ENCODE measurements at places on chromosomes 7 and 10.

GRCh38 chr7:55155351-55156117 is 136.7 kb downstream of the EGFR start:
- DNase-seq, result no peak

GRCh38 chr7:1698201-1698600 is 28.1 kb downstream of the ELFN1 start:
- no peak for DNase-seq

DNA sequence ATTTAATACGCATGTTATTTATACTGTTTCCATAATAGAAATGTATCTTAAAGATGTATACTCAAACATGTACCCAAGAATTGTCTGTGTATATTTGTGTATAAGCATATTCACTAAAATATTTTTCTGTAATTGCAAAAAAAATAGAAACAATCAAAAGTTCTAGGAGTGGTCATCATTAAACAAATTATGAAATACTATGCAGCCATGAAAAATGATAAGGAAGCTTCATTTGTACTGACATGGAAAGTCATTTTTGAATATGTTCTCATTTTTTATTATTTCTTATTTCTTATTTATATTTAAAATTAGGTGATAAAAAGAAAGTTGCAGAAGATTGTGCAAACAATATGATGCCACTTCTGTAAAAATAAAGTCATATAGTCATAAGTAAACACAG is 400.0 kb upstream of the AUTS2 start:
- no peak for DNase-seq

DNA sequence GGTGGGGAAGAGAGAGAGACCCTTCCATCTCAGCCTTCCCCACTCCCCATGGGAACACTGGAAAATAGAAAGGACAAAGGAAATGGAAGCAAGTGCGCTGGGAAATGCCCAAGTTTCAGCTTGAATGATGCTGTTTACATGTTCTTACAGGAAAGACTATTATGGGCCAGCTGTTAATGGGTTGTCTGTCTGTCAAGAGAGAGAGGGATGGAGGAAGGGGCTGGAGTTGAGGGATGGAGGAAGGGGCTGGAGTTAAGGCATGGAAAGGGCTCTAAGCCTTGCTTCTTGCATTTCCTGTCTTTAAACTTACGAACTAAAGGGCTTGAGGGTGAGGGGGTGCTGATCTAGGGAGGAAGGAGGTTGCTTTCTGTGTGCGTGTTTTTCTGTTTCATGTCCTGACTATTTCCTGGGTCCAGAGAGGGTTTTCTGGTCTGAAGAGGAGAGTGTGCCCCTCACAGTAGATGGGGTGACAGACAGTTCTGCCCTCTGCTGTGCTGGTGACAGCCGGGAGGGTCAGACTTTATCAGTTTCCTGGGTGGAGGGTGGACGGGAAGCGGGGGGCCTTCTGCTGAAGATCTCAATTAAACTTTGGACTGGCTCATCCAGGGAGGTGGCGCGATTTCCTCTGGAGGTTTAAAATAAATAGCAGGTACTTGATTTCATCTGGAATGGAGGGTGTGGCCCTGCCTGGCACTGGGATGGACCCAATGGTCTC is 30.5 kb downstream of the GRK5 start:
- no peak for DNase-seq

- DNase-seq, result no peak
Measured at GRCh38 chr10:48638739-48639527, 34.1 kb upstream of the ARHGAP22 start.

- DNase-seq, result no peak
Measured at GRCh38 chr10:99143651-99144050, 92.0 kb downstream of the HPSE2 start.

DNA sequence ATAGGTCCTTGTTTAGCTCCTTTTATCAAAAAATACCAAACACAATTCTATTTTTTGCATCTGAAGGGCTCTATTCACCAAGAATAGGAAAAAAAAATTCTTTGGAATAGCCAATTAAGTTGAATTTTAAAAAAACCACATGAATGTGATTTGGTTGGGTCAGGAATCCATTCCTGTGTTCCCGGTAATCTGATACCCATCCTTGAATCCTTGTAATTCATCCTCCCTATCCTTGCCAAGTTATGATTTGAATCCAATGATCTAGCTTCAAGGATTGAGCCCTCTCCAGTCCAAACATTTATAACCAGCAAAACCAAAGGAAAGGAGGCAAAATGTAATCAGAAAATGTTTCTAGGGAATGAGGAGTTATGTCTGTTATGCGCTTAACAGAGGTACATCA is 86.6 kb downstream of the CFAP58 start:
- DNase-seq, result no peak

GRCh38 chr7:130649004-130649790 is 19.4 kb downstream of the COPG2 start:
- DNase-seq, result no peak

DNA sequence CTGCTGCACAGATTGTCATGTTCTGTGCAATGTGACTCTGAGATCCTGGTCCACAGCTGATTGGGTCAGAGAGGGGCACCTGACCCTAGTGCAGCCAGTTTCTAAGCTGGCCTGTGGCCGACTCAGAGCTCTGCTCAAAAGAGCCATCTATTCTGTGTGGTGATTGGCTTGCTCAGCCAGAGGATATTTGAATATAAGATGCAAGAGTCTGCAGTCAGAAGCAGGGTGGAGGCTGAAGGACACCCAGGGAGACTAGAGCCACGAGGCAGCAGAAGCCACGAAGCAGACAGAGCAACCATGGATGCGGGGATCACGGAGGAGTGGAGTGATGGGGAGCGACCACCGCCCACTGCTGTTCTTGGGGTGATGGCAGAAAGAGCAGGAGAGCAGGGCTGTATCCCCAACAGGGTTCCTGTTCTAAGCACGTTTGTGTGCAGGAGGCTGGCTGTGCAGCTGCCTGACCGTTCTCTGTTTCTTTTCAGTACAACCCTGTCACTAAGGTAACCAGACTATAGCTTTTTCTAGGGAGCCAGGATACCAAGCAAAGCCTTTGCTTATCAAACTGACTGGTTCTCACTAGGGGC is 19.5 kb upstream of the RHEB start:
- no peak for DNase-seq

GRCh38 chr7:101494602-101495329 is 132.1 kb downstream of the COL26A1 start:
- no peak for DNase-seq

DNA sequence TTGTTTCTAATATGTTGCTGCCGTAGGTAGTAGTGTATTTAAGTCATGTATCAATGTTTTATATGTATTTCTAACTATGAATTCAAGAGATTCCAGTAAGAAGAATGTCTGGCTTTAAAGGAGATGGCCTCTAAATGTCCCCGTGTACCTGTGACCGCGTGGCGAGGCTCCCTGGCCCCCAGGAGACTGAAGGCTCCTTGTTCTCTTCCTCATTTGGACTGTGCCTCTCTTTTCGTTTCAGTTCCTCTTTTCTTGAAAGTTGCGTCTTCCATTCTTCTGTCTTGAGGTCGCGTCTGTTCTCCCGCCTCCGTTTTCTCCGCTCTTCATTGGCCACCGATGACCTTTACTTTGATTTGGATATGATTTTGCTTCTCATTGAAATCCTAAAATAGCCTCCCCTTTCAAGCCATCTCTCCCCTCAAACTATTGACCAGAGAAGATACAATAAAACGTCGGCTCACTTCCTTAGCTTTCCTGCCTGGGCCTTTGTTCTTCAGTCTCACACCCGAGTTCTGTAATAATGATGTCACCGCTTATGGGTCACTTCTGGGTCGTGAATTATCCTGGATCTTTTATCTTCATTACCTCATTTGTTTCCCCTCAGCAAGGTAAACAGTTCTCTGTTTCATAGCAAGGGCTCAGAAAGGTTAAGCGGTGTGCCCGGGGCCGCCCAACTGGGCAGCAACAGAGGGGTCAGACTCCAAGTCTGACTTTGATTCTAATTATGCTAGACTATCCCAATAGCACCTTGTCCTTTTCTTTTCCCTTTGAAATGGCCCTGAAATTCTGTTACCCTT is 28.7 kb downstream of the WIPI2 start:
- no peak for DNase-seq

- DNase-seq, result no peak
Measured at GRCh38 chr7:5758753-5759335, 22.6 kb downstream of the RNF216 start.

DNA sequence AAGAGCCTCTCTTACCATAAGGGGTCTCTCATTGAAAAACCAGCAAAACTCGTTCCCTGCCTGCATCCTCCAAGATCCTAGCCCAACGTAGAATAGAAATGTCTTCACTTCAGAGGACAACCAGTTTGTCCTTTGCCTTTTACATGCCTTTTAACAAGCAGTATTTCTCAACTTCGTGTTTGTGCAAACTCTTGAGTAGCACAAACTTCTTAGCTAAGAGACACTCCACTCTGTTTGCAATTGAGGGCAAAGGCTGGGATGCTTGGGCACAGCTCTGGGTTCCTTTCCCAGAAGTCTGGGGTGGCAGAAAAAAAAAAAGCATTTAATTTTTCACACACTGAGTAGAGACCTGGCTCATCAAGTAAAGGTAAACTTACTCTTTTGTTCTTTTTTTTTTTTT is 19.5 kb upstream of the KCTD7 start:
- DNase-seq, result no peak

DNA sequence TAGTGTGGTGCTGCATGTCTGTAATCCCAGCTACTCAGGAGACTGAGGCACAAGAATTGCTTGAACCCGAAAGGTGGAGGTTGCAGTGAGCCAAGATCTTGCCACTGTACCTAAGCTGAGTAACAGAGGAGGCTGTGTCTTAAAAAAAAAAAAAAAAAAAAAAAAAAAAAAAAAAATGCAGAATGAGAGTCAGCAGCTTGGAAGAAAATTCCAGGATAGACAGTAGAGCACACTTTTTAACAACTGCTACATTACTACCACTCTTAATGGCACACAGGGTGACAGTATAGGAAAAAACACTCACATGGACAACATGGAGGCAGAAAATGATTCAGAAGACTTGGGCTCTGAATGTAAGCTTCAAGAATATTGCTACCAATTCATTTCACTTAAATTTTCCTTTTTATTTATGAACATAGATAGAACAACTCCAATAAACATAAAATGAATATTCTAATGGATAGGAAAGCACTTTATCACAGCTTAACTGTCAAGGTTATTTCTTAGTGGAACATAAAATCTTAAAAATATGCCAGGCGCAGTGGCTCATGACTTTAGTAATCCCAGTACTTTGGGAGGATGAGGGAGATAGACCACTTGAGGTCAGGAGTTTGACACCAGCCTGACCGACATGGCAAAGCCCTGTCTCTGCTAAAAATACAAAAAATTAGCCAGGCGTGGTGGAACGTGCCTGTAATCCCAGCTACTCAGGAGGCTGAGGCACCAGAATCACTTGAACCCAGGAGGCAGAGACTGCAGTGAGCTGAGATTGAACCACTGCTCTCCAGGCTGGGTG is 31.5 kb downstream of the CHCHD3 start:
- DNase-seq, result no peak

- no peak for DNase-seq
Measured at GRCh38 chr10:33799281-33799943, 464.9 kb upstream of the NRP1 start.

GRCh38 chr7:105011831-105012502 is 2.0 kb upstream of the KMT2E start:
- DNase-seq, result no peak

- DNase-seq, result no peak
Measured at GRCh38 chr7:11642841-11643240, 189.2 kb downstream of the THSD7A start.

DNA sequence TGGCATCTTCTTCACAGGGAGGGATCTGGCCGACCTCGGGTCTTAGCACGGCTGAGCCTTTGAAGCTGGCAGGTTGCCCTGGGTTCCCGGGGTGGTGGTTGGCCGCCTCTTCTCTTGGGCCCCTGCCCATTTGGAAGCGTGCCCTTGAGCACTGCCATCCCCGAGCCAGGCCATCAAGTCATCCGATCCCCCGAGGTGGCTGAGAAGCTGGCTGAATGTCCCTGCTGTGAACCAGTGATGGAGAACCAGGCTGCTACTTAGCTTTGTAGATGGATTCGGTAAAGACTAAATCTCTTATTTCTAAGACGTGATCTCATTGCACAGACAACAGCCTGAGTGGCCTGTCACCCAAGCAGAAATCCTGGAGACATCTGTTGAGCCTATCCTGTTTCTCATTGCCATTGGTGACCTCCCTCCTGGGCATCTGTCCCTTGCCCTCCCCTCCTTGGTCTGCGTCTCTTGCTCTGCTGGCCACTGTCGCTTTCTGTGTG is 74.3 kb downstream of the GRK5 start:
- no peak for DNase-seq

GRCh38 chr7:22663357-22663718 is 63.7 kb upstream of the IL6 start:
- no peak for DNase-seq

DNA sequence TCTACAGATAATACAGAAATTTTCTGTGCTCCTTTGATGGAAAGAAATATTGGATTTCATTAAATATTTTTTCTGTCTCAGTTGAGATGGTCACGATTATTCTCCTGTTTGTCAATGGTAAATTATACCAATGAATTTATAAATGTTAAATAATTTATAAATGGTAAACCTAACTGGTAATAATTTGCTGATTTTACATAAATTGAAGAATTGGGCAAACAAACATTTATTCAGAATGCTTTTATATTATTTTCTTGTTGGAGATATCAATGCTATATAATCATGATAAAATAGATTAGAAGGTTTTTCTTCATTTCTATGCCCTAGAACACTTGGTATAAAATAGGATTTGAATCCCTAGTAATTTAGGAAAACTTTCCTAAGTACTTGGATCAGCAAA is 597.6 kb upstream of the IGFBP3 start:
- DNase-seq, result no peak

DNA sequence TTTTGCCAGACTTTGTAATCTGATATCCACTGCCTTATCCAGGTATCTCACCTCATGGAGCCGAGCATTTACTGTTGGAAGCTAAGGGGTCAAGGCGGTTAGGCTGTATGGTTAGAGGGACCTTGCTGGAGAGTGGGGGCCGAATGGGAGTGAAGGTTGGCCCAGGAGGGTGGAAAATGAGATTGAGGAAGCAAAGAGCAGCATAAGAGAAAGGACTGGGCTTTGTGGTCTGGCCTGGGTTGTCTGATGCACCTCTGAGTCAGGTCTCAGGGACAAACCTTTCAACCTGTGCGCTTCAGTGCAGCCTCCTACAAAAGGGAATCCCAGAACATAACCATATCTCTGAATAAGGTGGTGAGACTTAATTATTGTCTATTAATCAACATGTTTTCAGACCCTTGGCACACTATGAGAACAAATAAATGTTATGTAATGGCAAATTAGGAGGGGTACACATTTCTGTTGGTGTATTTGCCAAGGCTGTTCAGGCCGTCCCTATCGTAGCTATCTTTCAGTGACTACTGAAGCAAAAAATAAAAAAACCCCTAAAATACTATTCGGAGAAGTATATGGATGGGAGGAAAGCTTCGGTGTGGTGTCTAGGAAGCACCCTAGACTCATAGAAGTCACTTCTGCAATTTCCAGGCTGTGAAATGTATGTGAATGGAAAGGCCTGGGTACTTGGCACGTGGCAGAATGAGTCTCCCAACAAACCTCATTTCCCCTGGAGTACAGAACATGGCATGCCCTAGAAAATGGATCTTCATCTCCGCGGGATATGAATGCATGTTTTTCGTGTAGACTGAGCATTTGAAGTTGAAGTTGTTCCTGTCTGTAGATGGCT is 4.3 kb downstream of the CAMK1D start:
- no peak for DNase-seq

GRCh38 chr7:24283897-24284698 is at the start of gene NPY:
TSS of gene NPY (plus strand) at chr7:24284190. CDS start at chr7:24285241, 1,051 bp downstream.
- DNase-seq, result no peak

Data from activated CD4-positive, alpha-beta T cell treated with anti-CD3 and anti-CD28 coated beads, Interleukin-2, amount 50 U/mL, for 24 hours (primary cell).